CD4-positive, alpha-beta T cell treated with Interferon gamma for 1 hour (primary cell): ENCODE measurements at places on chromosomes 1 and 21.

GRCh38 chr1:16042096-16042495, 1.5 kb upstream of the CLCNKB start:
- DNase-seq = no peak

GRCh38 chr1:58460469-58460868, 86.1 kb downstream of the OMA1 start:
- DNase-seq = no peak

GRCh38 chr1:63289135-63289534, 33.2 kb upstream of the FOXD3 start:
- DNase-seq = no peak

GRCh38 chr1:72341661-72342060, 59.3 kb upstream of the NEGR1 start:
- DNase-seq = no peak

GRCh38 chr21:22890656-22891055, 1892.4 kb downstream of the NCAM2 start:
- no peak for DNase-seq

GRCh38 chr1:200710166-200710565, 28.5 kb upstream of the CAMSAP2 start:
- no peak for DNase-seq

DNA sequence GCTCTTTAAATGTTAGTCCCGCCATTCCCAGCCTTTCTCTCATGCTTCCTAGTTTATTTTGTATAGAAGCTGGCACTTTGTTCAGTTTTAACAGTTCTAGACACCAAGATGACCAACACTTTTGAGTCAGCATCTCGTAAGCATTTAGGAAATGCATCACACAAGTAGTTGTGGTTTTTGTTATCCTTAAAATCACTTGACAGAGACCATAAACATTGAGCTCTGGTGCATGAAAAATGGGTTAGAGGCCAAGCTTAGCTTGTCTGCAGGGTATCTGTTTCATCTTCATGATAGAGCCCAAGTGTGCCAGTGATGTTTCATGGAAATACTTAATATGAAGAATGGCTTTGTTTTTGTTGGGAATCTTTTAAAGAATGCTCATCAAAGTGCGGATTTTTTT, 159.7 kb downstream of the DISP1 start:
- DNase-seq = no peak
